CD4-positive, alpha-beta T cell treated with Interferon alpha-2 for 1 hour (primary cell): ENCODE measurements at places on chromosomes 1 and 21.

DNA sequence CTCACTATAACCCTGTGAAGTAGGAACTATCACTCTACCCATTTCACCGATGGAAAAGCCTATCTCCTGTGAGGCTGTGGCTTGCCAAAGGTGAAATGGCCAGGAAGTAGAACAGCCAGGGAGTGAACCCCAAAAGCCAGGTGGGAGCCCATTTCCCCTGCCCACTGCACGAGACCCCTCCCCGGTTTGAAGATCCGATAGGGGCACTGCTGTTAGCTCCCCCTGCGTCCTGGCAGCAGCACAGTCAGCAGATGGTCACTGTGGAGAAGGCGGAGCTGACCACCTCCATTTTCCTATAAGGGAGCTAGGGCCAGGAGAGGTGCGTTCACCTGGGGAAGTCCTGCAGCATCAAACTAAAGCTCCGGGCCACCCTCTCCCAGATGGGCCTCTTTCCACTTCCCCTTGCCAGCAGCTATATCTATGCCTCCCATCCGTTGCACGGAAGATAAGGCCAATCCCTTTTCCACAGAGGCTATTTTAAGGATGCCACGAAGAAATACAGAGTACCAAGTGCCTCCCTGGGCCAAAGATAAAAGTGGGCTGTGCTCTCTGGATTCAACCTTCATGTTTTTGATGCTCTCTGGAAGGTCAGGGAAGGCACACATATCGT lies 7.8 kb downstream of the ERG start:
- no peak for DNase-seq

- DNase-seq = no peak
Observed at GRCh38 chr1:65243491-65243890, 65.9 kb upstream of the DNAJC6 start.

DNA sequence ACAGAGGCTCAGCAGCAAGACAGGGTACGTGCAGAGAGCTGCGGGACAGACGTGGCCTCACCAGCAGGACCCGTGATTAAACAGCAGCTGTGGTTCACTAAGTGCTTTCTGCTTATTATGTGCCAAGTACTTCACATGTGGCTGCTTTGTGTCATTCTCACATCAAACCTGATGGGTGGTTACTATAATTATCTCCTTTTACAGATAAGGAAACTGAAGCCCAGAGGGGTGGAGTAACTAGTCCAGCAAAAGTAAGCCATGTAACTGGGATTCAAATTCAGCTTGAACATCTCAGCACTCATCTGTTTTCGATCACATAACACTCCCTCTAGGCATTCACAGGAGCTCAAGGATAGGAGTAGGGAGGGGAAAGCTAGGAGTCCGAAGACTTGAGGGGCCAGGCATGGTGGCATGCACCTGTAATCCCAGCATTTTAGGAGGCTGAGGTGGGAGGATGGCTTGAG lies 50.8 kb upstream of the CLIC4 start:
- DNase-seq = peak; percentile 35

DNA sequence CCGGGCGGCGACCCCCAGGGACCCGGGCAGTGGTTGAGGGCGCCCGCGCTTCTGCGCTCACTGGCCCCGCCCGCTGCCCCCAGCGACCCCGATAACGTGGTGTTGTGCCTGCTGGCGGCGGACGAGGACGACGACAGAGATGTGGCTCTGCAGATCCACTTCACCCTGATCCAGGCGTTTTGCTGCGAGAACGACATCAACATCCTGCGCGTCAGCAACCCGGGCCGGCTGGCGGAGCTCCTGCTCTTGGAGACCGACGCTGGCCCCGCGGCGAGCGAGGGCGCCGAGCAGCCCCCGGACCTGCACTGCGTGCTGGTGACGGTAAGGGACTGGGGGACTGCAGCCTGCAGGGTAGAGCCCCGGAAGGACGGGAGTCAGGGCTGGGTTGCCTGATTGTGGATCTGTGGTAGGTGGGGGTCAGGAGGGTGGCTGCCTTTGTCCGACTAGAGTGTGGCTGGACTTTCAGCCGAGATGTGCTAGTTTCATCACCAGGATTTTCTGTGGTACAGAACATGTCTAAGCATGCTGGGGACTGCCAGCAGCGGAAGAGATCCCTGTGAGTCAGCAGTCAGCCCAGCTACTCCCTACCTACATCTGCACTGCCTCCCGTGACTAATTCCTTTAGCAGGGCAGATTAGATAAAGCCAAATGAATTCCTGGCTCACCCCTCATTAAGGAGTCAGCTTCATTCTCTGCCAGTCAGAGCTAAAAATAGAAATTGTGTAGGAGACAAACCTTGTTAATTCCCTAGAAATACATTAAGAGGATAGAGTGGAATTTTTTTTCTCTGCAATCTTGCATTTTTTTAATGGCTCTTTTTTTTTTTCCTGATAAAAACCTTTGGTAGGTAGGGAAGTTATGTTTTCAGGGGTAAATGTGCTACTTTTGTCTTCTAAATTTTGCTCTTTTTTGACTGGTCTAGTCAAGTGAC lies 1.5 kb downstream of the GADD45A start:
- peak; percentile 58 for DNase-seq

DNA sequence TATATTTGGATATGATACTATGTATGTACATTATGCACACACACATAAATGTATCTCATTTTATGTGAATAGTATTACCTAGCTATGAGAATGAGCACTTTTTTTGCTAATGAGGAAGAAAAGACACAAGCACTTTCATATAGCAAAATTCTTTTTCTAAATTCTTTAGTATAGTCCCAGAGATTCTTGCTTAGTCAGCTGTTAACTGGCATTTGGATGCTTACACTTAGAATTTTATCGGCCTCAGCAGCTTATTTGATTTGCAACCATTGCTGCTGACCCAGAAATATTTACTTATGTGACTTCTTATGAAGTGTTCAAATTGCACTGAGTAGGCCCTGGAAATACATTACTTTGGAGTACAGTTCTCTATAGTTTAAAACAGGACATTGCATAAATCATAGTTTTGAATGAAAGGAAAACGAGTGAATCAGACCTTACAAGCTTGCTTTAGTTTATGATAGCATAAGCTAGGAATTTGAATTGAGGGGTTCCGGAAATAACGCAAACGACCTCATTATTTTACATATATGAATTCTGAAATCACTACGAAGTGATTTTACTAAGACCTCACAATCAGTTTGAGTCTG lies 653.9 kb upstream of the NEGR1 start:
- no peak for DNase-seq

GRCh38 chr1:4002741-4003140 lies 102.7 kb upstream of the C1orf174 start:
- DNase-seq = no peak

GRCh38 chr21:24894324-24894723 lies 713.0 kb downstream of the MRPL39 start:
- no peak for DNase-seq

DNA sequence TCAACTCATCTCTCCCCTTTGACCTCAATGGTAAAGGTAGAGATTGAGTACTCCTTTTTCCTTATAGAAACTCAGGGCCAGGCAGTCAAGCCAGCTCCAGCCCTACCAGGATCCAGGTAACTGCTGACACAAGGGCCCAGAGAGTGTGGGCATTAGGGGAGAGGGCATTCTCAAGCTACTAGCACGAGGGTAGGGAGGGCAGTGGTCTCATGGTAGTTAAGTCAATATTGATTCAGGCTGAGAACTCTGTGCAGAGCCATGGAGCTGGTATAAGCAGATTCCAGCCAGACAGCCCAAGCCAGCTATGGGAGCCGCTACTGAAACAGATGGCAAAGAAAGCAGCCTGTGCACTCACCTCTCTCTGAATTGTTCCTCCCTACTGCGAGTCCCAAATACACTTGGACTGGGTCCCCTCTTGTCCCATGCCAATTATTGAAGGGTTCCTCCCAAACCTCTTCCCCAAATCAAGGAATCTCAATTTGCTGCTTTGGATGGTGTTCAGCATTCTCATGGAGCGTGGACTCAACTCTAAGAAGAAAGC lies 2.8 kb downstream of the PI4KB start:
- no peak for DNase-seq

- DNase-seq = peak; percentile 58
Observed at GRCh38 chr1:151196292-151196800, 2.0 kb upstream of the PIP5K1A start.
